ENCODE measurements at places on chromosomes 5 and 9.

- no peak for DNase-seq
Measured at GRCh38 chr5:138514021-138514420, 29.0 kb downstream of the ETF1 start.

DNA sequence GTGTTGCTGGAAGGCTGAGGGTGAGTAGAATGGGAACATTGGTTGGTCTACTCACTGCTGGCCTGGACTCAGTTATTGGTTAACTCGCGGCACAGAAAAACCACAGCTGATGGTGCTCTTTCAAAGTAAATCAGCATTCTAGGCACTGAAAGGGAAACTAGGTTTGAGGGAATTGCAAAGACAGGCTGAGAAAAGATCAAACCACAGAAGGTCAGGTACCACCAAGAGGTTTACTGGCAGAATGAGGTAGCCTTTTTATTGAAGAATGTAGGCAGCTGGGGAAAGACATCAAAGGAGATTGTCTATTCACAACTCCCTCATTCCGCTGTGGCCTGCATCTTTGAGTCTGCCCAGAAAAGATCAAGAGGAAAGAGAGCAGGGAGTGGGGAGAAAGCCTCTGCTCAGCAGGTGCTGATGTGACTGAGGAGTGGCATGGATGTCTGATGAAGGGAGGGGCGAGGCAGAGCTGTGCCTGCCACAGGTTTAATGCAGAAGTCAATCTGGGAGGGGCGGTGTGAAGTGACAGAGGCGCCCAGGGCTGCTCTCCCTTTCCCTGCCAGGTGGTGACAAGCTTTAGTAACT lies 255.5 kb downstream of the MAN2A1 start:
- peak; percentile 8 for DNase-seq

DNA sequence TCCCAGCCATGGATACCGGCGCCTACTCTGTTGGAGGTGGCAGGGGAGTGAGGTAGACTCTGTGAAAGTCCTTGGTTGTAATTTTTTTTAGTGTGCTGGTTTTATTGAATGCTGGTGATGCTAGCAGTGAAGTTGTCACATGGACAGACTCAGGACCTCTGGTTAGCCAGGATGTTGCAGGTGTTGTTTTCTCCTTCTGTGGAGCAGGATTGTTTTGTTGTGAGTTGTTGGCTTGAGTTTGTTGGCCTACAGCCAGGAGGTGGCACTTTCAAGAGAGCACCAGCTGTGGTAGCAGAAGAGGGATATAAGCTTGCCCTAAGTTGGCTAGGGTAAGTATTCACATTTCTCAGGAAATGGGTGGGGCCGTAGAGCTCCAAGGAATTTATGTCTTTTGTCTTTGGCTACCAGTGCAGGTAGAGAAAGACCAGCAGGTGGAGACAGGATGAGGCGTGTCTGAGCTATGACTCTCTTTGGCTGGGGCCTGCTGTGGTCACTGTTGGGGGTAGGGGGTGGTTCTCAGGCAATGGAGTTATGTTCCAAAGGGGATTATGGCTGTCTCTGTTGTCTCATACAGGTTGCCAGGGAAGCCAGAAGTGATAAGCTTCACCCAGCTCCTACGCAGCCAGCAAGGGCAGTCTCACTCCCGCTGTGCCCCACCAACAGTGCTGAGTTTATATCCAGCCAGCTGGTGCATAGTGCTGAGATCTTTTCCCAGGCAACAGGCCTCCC lies 248.7 kb downstream of the TAF11L14 start:
- no peak for DNase-seq

- no peak for DNase-seq
Measured at GRCh38 chr9:103713631-103714030, 380.5 kb upstream of the SMC2 start.

DNA sequence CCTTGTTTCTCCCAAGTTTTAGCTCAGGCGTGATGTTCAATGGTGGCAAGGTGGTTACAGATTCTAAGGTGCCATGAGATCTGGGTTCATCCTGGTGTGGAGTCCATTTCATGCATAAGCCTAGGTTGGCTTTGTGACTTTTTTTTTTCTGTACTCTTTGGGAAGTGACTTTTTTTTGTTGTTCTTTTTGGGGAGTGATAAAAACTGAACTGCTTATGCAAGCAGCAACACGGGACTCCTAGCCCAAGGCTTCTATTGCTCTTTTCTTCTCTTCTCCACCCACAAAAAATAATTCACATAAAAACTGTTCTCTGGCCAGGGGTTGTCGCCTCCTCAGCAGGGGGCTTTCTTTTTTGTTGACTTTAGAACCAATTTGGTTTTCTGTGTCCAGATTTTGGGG lies 15.4 kb downstream of the STC2 start:
- DNase-seq: no peak

GRCh38 chr9:124163760-124164255 lies 93.9 kb upstream of the NEK6 start:
- DNase-seq: no peak

DNA sequence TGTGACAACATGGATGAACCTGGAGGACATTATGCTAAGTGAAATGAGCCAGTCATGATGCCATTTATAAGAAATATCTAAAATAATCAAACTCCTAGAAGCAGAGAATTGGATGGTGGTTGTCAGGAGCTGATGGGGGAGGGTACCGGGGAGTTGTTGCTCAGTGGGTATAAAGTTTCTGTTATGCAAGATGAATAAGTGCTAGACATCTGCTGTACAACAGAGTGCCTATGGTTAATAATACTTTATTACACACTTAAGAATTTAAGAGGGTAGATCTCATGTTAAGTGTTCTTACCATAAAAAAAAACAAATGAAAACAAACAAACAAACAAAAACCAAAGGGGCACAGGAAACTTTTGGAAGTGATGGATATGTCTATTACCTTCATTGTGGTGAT lies 13.0 kb upstream of the CCDC69 start:
- no peak for DNase-seq

DNA sequence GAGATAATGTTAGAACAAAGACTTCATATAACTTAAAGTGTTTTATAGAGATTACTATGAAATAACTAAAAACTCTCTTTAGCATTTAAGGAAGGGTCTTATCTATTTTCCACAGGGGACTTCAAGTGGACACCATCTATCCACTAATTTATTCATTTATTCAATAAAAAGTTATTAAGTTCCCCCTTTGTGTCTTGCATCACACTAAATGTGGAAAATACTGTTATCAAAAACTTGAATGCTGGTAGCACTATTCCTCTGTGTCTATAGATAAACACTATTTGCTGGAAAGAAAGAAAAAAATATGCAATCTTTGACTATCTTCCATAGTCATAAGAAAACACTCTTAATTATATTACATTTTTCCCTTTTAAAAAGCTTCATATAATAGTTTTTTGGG lies 20.1 kb upstream of the ZNF622 start:
- no peak for DNase-seq

GRCh38 chr9:107489144-107489673 lies 360 bp downstream of the KLF4 start:
- DNase-seq: no peak

GRCh38 chr9:127154390-127155191 lies 32.2 kb upstream of the ANGPTL2 start:
- DNase-seq: no peak

DNA sequence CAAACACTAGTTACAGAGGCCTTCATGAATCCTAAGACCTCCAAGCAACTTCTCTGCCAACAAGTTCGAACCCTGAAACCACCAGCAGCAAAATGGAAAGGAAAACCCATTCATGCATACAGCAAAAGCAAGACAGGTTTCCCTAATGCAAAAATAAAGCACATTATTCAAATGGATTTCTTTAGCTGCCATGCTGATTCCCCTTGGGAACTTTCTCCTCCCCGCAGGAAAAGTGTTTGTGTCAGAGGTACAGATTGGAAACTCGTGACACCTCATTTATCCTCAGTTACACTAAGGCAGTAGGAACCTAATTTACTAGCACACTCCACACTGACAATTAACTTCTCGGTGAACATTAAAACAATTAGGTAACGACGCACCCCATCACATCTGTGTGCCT lies 63.4 kb downstream of the TLE1 start:
- DNase-seq: no peak

GRCh38 chr5:166649676-166650075 lies 1641.8 kb upstream of the WWC1 start:
- no peak for DNase-seq

DNA sequence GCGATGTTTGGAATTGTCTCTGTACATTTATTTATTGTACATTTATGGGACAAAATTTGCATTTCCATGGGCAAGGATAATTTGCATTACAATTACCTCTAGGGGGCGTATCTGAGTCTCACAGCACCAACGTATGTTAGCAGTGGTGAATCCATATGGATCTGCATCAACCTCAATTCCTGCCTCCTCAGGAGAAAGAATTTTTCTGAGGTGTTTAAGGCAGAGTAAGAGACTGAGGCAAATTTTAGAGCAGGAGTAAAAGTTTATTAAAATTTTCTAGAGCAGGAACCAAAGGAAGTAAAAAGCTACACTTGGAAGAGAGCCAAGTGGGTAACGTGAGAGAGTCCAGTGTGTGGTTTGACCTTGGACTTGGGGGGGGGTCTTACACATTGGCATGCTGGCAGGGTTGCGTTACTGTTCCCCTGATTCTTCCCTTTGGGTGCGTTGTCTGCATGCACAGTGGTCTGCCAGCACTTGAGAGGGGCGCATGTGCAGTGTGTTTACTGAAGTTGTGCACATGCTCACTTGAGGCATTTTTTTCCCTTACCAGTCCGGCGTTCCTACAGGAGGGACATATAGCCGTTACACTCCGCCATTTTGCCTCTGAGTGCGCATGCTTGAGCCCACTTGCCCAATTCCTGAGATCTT lies 21.0 kb upstream of the RAB14 start:
- no peak for DNase-seq

DNA sequence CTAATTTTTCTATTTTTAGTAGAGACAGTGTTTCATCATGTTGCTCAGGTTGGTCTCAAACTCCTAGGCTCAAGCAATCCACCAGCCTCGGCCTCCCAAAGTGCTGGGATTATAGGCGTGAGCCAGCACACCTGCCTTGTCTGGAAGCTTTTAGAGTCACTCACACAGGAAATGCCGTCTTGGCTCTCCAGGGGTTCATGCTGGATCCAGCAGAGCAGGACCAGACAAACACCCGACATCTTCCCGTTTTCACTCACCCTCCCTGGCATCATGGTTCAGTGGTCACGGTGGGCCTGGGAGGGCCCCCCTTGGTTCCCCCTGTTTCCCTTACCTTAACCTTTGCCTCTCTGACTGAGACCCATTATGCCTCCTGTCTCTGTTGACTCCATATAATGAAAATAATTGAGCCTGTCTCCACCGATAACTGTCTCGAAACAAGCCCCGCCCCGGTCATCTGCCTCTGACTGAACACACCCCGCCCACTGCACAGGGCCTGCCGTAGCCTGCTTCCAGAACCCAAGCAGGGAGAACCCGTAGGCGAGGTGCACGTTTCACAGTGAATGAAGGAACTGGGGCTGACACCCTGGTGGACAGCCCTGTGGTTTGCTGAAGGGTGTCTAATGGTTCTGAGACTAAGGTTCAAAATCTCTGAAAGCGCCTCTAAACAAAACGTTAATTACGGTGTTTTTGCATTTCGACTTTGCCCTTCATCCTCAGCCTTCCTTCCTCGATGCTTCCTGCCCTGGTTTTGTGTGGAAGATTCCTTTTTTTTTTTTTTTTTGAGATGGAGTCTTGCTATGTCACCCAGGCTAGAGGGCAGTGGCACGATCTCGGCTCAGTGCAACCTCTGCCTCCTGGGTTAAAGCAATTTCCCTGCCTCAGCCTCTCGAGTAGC lies 39.7 kb upstream of the SPRY4 start:
- no peak for DNase-seq

GRCh38 chr5:94239266-94239665 lies 379.1 kb downstream of the KIAA0825 start:
- no peak for DNase-seq

GRCh38 chr9:110143485-110143884 lies 64.5 kb downstream of the C9orf152 start:
- no peak for DNase-seq

- DNase-seq: no peak
Measured at GRCh38 chr5:104513121-104513602, 950.6 kb upstream of the NUDT12 start.

GRCh38 chr9:32955655-32956478 lies 45.6 kb downstream of the APTX start:
- no peak for DNase-seq

GRCh38 chr9:37198831-37199230 lies 78.5 kb downstream of the ZCCHC7 start:
- DNase-seq: no peak

DNA sequence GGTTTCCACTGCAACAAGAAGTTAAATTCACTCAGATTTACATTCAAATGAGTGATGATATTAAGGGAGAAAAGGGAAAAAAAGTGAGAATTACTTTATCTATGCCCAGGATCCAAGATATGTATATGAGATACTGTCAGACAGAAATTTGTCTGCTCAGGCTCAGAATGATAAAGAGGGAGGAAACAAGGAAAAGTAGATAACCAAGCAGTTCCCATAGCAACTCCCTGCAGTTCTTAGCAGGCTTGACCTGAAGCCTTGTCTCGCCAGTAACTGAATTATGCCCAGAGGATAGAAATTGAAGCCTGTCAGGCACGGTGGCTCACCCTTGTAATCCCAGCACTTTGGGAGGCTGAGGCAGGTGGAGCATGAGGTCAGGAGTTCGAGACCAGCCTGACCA lies 304.4 kb downstream of the TLE1 start:
- DNase-seq: no peak

DNA sequence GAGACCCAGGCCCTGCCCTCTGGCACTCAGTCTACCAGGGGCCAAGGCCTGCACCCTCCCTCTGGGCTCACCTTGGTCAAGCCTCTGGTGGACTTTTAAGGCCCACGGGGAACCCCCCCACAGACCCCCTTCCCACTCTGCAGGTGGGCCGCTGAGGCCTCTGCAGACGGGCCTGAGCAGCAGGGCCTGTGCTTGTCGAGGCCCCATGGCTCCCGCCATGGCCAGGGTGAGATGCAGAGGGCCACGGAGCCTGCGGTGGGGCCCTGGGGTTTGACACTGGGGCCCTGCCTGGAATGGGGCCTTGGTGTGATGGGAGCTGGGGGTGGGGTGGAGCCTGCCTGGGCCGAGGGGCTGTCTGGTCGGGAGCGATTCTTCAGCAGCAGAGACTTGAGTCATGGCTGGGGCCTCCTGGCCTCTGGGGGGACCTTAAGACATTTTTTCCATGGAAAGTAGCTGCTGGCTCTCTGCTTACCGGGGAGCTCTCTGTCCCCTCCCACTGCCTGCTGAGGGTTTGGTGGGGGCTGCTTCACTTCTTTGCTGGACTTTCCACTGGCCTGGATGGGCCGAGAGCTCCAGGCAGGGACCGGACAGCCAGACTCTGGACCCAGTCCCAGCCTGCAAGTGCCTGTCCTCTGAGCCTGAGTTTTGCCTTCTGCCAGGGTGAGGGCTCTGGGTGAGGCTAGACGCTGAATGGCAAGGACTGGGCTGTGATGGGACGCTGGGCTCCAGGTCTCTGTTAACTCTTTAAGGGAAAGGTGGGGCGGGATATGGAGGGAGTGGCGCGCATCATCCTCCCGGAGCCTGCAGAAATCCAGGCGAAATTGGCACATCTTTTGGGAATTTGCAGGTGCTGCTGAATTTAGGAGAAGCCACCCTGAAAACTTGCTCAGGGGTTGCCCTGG lies 132.2 kb downstream of the RXRA start:
- no peak for DNase-seq

- DNase-seq: no peak
Measured at GRCh38 chr5:116922532-116922931, 347.9 kb upstream of the SEMA6A start.
